CD4-positive, alpha-beta memory T cell (primary cell): ENCODE measurements at places on chromosomes 16 and 17.

DNA sequence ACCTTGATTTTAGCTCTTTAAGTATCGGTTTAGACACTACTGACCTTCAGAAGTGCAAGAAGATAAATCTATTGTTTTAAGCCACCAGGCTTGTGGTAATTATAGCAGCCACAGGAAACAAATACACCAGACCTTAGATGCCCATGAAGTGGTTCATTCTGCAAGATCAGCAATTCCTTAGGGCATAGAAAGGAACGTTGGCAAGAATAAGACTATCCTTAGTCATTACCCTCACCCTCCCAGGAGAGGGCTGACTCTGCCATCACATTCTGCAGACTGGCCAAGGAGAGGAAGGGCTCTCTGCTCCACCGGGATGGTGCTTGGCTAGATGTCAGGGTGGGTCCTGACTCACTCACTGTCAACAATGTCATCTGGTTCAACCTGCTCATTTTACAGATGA, 14.1 kb upstream of the NDEL1 start:
- DNase-seq = no peak

GRCh38 chr16:72827866-72828265, 220.1 kb downstream of the ZFHX3 start:
- DNase-seq = no peak

DNA sequence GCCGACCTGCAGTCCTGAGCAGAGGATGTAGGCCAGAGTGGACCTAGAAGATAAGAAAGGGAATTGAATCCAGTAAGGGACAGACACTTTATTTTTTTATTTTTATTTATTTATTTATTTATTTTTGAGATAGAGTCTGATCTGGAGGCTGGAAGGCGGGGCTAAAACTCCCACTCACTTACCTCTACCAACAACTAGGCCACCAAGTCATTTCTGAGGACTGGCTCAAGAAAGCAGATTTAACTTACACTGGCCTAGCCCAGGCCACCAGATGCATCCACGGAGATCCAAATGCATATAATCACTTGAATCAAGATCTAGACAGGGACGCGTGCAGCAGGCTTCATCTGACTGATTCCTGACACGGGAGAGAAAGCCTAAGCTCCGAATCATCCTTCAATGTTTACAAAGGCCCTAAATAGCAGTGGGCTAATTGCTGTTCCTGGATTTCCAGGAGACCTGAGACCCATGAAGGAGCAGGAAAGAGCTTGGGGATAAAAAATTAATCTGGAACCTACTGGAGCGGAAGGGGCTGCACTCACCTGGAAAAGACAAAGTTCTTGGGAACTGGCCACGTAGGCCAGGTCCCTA, 1.1 kb upstream of the ALOX12 start:
- no peak for DNase-seq

DNA sequence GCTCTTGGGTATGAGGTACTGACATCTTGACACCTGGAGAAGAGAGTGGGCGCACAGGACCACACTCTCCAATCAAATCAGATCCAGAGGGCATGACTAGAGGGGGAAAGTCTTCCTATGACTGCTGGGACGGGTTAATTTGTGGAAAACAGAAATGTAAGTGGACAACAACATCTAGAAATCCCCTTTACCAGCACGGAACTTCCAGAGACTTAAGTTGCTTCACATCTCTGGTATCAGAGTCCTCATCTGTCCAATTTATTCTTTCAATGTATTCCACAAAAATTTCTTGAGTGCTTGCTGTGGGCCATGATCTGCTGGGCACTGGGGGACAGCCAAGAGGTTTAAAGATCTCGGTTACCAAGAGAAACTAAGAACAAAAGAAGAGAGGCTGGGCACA, 159.2 kb downstream of the COPRS start:
- no peak for DNase-seq

- no peak for DNase-seq
Observed at GRCh38 chr17:28578246-28579195, 1.8 kb upstream of the ALDOC start.

GRCh38 chr16:72722552-72722951, 325.4 kb downstream of the ZFHX3 start:
- DNase-seq = no peak

DNA sequence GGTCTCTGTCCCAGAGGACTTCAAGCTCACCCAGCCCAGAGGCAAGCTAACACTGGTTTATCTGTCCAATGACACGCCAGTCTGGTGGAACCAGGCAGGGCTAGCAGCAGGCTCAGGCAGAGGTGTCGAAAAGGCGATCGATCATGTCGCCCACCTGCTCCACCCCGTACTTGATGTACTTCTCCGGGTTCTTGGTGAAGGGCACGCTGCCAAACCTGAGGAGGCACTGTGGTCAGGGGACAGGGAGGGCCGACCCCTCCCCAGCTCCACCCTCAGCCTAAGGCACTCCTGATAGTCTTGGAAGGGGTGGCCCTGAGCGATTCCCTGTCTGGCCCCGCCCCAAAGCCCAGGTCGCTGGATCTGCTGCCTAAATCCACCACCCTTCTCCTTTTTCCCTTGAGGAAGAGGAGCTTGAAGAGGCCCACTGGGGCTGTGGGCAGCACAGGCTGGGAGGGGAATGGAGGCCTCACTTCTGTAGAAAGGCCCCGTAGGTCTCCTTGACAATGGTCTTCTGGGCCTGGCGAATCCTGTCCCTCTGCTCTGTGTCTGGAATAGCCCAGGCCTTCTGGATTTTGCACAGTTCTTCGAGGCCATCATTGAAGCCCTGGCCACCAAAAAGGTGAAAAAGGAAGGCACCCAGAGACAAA, 4.7 kb downstream of the ZACN start:
- no peak for DNase-seq

DNA sequence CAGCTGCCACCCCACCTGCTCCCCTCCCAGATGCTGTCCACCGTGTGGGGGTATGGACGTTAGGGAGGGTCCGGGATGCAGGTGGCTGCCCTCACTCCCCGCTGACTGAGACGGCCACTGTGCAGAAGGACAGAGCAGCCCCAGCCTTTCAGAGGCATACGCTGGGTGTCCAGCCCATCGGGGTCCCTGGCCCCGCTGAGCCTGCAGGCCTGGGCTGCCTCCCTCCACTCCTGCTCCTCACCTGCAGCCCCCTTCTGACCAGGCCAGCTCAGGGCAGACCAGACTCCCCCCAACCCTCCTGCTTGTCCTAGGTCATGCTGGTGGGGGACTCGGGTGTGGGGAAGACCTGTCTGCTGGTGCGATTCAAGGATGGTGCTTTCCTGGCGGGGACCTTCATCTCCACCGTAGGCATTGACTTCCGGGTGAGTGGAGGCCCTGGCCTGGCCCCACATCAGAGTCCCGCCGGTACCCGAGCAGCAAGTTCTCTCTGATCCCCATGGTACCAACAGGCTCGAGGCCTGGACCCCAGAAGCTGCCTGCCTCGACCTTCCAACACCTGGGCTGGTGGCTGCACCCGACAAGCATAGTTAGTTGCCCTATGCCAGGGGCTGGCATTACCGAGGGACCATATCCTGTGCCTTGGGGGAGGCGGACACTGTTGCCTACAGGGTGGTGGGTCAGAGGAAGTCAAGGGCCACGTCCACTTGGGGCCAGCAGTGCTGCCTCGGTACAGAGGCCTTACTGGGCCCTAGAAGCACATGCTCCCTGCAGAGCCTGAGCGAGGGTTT, 1.4 kb downstream of the RAB26 start:
- no peak for DNase-seq

DNA sequence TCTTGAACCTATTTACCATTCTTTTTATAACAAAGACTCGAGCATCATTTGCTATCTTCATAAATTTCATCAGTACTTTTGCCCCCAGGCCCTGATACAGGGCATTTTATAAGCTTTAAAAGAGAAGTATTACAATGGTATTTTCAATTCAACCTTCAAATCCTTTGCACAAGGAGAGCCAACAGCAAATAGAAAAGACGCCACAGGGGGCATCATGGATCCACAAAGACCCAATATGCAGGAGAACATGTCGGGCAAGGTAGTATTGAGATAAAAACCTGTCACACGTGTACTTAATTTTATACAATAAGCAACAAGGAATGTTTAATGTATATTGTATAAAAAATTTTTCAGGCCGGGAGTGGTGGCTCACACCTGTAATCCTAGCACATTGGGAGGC, 10.2 kb downstream of the MAP3K14 start:
- DNase-seq = no peak

DNA sequence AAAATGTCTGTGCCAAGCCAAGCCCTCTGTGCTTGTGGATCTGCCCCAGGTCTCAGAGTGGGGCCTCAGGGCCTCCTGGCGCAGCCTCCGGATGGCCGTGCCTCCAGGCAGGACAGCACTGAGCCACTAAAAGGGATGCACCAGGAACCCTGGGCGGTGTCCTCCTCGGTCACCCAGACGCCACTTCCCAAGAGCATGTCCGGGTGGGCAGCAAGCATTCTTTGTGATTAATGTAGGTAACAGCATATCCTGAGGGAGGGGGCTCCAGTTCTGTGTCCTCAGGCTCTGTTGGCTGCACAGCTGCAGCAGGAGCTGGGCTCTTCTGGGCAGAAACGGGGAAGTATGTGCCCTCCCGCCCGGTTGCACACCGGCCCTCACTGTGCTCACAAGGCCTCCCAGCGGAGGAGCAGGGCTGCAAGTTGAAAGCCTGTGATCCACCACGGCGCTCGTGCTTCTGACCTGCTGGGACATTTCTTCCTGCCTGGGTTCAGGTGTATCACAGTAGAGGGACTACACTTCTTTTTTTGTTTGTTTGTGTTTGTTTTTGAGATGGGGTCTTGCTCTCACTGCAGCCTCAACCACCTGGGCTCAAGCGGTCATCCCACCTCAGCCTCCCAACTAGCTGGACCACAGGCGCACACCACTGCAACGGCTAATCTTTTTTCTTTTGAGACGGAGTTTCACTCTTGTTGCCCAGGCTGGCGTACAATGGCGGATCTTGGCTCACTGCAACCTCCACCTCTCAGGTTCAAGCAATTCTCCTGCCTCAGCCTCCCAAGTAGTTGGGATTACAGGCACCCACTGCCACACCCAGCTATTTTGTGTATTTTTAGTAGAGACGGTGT, 37.9 kb upstream of the CHMP6 start:
- no peak for DNase-seq

- DNase-seq = no peak
Observed at GRCh38 chr16:64657316-64658011, 464.4 kb downstream of the CDH11 start.

DNA sequence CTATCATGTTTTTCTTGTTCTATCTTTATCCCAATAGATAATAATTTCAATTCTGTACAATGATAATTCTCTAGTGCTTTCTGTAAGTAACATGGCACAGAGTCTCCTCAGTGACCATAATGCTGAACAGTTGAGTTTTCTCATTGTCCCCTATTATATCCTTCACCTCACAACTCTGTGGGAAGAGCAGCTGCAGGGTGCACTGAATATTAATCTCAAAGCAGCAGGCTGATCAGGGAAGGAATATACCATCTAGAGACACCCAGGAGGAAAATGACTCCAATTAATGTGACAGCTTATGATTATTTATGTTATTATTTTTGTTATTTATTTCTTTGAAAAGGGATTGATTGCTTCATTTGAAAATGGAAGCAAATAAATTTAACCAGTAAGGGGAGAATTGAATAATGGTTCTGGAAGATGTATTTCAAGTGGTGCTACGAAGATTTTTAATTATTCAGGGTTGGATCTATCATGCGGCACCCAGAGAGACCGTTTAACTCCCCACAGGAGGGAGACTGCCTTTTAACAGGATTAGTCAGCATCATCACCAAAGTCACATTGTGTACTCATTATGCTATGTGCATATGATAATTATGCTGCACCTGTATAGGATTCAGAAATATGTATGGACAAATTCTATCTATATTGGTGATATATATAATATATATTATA, 1015.7 kb upstream of the GOT2 start:
- no peak for DNase-seq

GRCh38 chr17:78356101-78356713, 3.7 kb downstream of the SOCS3 start:
- DNase-seq = peak; percentile 89

GRCh38 chr17:81075307-81075706, 40.4 kb downstream of the BAIAP2 start:
- DNase-seq = no peak

- no peak for DNase-seq
Observed at GRCh38 chr16:66847533-66848067, 3.4 kb downstream of the CA7 start.

DNA sequence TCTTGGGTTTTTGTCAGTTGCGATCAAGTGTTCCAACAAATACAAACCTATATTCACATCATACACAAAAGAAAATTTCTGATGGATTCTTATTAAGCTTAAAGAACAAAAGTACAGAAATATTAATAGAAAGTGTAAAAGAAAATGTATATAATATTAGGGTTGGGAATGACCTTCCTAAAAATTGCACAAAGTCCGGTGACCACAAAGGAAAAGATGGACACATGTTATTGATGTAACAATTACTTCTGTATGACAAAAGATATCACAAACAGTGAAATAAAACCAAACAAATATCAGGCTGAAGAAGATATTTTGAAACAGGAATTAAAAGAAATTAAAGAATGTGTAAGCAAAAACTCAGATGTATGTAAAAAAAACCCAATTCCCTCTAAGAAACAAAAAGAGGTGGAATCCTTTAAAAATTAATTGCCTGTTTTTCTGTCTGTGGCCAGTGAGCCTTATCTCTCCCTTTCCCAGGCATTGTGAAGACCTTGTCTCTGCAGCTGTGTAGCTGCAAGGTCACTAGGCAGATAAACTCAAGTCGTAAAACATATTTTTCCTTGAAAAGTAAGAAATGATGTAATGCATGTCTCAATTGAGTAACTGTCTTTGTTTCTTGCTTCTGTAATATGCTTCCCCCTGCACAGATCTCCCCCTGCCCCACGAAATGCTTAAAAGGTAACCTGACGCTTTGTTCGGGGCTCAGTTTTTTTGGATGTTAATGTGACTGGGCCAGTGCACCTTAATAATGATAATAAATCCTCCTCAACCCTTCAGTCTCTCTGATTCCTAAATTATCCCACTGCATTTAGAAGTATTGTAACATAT, 2.8 kb downstream of the ST6GALNAC1 start:
- no peak for DNase-seq

- DNase-seq = no peak
Observed at GRCh38 chr17:27817731-27818130, 17.4 kb upstream of the NOS2 start.

DNA sequence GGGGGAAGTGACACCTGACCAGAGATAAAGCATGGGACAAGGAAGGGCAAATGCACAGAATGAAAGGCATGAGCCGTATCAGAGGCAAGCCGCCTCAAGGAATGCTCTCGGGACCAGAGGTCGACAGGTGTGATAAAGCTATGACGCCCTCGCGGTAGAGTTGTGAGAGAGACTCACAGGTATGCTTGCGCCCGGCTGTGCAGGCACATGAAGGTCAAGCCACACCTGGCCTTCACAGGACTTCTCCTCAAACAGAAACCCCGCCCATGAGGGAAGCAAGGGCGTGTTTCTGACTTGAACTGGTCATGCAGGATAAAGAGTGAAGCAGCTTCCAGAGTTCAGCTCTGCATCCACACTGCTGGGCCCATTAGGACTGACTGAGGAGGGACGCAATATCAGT, 7.8 kb downstream of the NCBP3 start:
- no peak for DNase-seq
